ENCODE measurements at places on chromosomes 11 and 22.

- no peak for DNase-seq
Measured at GRCh38 chr11:2798951-2799761, 86.4 kb downstream of the CDKN1C start.

GRCh38 chr11:65096926-65097325, 912 bp downstream of the VPS51 start:
- no peak for DNase-seq

DNA sequence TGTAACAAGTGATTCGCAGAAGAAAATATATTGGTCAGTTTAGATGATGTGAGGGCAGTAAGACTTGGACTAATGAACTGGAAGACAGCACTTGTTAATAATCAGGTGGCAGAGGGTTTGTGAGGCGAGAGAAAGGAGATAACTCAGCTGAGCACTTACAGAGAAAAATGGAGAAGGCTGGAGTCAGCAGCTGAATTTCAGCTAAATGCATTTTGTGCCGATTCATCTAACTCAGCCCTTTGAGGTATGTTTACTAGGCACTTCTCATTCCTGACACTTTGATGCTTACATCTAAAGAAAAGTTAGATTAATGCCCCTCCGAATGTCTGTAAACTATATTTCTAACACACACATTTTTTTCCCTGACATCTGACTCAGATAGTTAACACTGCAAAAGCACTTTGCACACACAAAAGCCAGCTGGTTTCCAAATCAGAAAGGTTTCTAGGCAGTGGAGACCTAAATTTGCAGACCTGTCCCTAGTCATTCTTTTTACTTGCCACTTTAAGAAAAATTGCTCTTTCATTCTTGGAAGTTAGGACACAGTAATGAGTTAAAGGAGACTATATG, 859.5 kb upstream of the CCDC90B start:
- no peak for DNase-seq

DNA sequence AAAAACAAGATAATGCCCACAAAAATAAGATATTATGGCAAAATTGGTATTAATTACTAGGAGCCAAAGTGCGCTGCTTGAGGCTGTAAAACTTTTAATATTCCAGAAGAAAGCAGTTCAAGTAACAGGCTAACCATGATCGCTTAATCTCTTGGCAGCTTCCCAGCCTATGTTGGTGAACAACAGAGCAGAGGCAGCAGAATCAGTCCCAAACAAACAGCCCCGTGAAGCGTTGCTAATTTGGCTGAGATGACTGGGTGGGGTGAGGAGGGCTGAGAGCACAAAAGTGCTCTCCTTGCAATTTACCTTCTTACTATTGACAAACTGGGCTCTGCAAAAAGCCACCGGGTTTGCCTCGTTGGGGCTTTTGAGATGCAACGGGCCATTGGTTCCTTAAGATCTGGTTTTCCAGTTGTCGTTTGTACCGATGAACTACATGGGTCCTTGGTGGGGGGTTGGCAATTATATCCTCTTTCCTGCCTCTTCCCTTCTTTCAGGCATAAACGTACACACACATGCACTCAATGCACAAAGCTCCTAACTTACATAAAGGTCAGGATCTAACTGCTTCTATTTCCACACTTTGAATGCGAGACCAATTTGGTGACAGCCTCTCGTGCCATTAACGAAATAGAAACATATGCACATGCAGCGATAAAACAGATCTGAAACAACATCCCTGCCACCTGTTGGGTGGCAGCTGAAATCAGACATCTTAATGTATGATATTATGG, 407.6 kb upstream of the CADM1 start:
- no peak for DNase-seq

DNA sequence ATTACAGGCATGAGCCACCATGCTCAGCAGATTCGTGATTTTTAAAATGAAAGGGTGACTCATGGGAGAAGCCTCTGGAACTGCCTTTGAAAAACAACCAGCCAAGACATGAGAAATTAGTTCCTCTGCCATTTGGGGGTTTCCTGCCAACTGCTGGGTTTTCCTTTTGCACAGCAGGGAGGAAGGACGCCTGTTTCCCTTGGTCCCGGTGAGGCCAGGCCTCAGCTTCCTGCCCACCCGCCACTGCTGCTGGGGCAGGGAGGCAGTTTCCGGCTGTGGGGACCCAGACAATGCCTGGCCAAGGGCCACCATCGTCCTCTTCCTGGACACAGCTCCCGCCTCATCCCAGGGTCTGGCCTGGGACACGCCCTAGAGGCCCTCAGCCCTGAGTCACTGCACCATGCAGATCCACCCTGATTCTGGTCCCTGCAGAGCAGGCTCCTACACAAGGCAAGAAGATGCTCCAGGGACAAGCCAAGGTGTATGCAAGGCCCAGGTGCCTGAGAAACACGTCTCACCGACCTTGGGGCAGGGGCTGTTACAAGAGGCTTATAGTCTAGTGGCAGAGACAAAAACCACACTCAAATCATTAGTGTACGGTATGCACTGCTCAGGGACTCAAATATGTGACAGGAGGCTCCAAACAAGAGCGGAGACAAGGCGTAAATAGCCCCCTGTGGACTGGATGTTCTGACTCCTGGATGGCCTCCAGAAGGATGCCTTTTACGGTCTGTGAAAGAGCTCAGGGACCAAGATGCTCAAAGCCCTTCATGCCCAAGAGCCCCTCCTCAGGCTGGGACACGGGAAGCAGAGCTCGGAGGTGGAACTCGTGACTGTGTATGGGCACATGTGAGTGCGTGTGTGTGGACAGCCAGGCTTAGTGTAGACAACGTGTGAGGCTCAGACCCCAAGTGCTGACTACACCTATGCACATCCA, 10.0 kb downstream of the PPM1F start:
- DNase-seq, result peak; percentile 11
